Lung microvascular endothelial cell (primary cell): ENCODE measurements at places on chromosomes 5 and 9.

- no peak for DNase-seq
Observed at GRCh38 chr9:34458959-34459340, 345 bp downstream of the DNAI1 start.

- no peak for DNase-seq
Observed at GRCh38 chr9:114314256-114314867, 8.5 kb upstream of the ORM1 start.

- no peak for DNase-seq
Observed at GRCh38 chr5:181221105-181221791, 1.8 kb upstream of the TRIM41 start.

DNA sequence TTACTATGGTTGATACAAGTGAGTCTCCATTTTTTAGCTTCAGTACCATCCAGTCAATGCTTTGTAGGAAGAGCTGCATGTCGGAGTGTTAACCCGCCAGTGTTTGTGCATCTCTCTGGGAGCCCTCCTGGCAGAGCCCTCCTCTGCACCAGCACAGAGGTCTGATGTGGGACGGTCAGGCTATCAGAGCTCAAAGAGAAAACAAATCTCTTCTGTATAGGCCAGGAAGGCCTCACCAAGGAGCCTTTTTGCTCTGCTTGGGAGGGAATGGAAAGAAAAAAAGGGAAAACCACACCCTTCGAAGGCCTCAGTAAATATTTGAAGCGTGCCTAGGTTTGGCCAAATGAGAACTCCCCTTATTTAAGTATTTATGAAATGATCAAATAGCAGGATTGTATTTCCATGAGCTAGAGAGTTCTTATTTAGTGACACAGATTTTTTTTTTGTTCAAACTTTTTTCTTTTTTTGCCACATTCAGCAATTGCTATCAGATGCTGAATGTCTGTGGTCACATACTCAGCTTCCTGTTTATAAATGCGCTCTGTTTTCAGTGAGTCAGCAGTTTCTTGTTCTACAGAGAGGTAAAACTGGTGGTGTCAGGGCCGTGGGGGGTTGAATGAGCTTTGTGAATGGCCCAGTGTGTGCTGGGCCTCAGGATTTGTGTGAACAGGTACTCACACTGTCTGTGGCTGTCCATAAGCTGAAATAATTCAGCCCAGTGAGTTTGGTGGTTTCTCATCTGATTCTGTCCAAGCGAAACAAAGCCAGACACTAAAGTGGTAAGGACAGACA lies 226.6 kb downstream of the SNX18 start:
- DNase-seq, result peak; percentile 72

DNA sequence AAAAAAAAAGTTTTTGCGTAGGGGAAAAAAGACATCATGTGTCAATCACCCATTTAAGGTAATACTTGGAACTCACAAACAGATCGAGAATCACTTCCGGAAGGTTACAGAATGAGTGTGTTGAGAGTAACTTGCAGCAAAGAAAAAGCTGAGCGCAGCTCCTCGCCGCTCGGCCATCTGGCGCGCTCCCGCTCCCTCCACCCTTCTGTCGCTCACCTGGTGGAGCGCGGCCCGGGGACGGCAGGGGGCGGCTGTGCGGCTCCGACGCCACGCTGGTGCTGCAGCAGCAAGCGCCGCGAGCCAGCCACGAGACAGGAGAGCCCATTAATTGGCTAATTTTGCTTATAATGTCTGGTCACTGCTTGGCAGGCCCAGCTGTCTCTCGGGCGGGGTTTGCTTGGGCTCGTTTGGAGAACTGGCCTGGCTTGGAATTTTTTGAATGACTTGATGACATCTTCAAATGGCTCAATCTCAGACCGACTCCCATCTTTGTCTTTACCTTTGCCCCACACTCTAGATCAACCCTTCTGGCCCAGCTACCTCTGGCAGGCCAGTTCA lies 601.8 kb downstream of the CCDC171 start:
- peak; percentile 48 for DNase-seq

- no peak for DNase-seq
Observed at GRCh38 chr5:126984632-126985031, 45.7 kb downstream of the MARCHF3 start.

DNA sequence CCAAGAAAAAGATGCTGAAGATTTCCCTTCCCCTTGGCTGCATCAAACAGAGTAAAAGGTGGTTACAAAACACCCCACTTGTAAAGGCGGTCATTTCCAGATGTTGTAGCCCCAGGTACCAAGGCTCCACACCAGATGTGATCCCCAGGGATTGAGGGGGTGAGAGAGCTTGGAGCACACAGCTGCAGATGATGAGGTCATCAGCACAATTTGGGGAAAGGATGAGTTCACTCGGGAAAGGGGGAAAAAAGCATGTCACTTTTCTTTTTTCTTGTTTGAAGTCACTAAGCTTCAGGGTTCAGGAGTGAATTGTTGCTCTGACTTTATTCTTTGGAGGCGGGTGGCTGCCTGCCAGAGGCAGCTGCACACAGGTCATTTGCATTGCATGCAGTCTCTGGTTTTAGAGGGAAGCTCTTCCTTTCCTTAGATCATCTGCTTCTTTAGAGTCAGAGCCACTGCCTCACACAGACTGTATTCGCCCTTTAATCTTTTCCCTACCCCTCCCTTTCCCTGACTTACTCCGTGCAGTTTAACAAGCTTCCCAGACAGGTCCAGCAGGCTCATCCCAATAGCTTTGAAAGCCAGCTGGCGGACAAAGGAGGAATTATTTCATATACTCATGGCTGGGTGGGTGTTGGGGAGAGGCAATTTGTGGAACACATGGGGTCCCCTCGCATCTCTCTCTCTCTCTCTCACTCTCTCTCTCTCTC lies 409.3 kb upstream of the SLC24A2 start:
- no peak for DNase-seq

DNA sequence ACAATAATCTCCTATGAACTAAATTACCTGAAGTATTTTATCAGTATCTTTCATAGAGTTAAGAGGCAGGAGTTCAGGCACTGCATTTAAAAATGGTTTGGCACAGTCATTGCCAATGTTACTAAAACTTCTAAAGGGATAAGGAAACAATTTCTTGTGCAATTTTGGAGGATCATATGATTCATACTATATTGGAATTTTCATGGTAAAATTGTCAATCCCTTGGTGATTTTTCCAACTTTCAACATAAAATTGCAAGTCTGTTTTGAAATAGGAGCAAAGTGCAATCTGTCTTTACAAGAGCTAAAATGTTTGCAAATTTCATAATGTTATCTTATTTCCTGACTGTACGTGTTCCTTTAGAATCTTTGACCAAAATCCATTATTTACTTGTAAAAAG lies 211.1 kb downstream of the DMRTA1 start:
- DNase-seq, result no peak

DNA sequence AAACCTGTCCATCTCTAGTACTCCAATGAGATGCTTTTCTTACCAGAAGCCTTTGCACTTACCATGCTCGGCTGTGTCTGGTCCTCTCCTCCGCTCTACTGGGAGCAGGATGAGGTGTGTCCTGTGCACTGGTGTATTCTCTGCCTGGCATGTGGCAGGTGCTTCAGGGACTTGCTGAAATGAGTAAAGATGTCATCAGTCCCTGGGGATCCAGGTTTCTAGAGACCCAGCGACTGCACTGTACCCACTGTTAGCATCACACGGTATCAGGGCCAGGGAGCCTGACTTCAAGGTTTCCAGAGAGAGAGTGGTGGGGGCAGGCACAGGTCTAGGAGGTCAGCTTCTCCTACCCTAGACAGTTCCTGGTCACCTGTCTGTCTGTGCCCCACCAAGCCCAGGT lies 10.5 kb downstream of the PTTG1 start:
- DNase-seq, result no peak

DNA sequence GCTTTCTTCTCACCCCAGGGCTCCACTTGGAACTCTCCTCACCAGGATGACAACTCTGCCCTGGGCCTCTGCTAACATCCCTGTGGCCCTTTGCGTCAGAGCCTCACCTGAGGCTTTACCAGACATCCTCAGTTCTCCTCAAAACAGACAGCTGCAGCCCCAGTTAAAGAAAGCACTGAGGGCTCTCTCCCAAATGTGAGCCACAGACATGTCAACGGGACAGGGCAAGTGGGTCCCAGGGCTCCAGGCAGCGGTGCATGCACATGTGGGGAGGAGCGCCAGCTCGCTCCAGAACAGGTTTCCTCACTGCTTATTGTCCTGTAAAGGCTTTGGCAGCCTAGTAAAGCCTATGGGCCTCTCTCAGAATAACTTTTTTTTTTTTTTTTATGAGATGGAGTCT lies 37.3 kb downstream of the IPPK start:
- DNase-seq, result no peak

- DNase-seq, result no peak
Observed at GRCh38 chr9:113803811-113804589, 72.1 kb upstream of the ZNF618 start.

DNA sequence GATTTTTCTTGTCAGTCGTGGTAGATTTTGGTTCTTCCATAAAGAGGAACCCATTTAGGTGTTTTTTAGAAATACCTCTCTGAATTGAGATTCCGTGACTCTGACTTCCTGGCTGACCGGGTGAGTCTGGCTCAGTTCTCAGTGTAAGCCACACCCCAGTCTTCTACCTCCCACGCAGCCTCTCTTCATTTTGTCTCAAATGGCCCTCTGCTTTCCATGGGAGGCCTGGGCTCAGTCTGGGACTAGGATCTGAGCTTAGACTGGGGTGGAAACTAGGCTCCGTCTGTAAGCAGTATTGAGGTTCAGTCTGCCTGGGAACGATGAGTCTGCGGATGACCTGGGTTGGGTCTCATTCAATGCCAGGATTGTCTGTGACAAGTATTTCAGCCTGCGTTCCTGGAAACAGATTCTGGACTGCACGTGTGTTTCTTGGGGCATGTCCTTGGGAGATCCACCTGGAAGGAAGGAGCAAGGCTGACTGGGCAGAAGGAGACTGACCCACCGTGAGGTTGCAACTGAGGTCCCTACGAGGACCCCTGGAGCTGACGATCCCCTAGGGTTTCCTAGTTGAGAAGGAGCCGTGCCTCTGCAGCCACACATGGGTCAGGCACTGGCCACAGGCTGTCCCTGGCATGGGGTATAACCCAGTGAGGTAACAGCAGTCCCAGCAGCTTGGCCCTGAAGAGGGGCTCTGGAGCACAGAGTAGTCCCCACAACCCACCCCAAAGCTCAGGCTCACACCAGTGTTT lies 12.4 kb upstream of the CRB2 start:
- no peak for DNase-seq

- no peak for DNase-seq
Observed at GRCh38 chr9:5817862-5818261, 15.1 kb downstream of the ERMP1 start.

GRCh38 chr9:98207606-98208005 lies 15.2 kb upstream of the CORO2A start:
- no peak for DNase-seq

GRCh38 chr5:43313854-43314457 lies 744 bp upstream of the HMGCS1 start:
- DNase-seq, result no peak

GRCh38 chr5:11955331-11955730 lies 51.1 kb upstream of the CTNND2 start:
- DNase-seq, result no peak

DNA sequence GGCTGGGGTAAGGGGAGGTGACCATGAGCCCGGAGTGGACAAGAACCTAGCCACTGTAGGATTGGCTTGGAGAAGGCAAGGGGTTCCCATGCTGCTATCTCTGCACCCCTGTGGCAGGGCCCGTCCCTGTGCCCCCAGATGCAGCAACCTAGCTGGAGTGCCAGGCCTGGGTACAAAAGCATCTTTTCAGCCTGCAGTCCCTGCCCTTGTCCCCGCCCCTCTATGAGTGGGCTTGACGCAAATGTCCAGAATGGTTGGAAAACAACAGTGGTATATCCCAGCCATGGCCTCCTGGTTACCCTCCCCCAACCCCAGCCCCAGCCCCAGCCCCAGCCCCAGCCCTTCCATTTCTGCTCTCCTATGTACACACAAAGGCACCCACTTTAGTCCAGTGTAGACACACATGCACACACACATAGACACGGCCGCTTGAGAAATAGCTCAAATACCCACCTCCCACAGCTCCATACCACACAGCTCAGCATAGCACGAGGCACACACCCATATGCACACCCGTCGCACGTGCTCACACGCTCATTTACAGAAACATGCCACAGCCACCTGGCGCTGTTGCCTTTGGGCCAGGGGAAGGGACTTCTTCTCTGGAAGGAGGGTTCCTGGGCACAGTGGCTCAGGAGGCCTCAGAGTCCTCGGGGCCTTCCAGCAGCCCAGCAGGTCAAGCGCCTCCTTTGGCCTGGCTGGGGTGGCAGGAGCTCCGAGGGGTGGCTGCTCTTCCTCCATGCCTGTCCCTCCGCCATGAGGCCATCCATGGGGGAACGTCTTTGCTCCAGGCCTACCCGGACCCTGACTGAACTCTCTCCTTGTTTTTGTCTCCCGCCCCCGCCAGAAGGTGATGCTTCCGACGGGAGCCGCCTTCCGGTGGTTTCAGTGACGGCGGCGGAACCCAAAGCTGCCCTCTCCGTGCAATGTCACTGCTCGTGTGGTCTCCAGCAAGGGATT lies 34.1 kb downstream of the CXXC5 start:
- DNase-seq, result no peak

GRCh38 chr5:85732185-85732584 lies 885.6 kb upstream of the COX7C start:
- DNase-seq, result no peak

- no peak for DNase-seq
Observed at GRCh38 chr9:79630521-79631403, 59.0 kb downstream of the TLE4 start.

- no peak for DNase-seq
Observed at GRCh38 chr9:116490321-116490720, 196.8 kb upstream of the TRIM32 start.

DNA sequence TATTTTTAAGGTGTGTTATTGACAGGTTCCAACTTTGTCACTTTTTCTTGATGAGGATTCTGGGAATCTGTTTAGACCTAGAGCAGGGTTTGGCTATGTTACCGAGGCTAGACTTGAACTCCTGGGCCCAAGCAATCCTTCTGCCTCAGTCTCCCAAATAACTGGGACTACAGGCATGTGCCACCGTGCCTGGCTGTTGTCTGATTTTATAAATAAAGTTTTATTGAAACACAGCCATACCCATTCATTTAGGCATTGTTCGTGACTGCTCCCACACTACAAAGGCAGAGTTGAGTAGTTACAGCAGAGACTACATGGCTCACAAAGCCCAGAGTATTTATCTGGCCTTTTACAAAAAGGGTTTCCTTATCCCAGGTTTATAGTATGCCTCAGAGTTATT lies 80.5 kb upstream of the TTC23L start:
- no peak for DNase-seq

- DNase-seq, result no peak
Observed at GRCh38 chr5:146751781-146752401, 126.7 kb downstream of the PPP2R2B start.

GRCh38 chr9:127389381-127390247 lies 7.4 kb upstream of the SLC2A8 start:
- DNase-seq, result no peak

DNA sequence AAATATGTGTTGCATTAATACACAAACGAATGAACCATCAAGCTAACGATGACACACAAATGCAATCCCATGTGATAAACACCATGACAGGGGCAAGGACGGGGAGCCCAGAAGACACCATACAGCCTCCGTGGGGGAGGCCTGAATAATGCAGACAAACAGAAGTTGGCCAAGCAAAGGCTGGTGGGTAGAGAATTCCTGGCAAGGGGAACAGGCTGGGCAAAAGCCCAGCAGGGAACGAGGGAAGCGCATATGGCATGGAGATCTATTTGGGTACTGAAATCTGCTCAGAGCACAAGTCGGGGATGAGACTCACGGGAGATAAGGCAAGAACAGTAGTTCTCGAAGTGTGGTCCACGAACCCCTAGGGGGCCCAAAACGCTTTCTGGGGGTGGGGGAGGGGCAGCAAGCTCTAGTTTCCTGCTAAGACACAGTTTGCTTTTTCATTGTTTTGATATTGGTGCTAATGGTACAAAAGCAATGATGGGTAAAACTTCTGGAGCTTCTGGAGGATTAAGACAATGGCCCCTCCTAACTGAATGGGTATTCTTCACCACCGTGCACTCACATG lies 42.9 kb upstream of the FBXW11 start:
- DNase-seq, result no peak
